ENCODE measurements at places on chromosomes 13 and 19. TPM values are rescaled to one million over a fixed set of nuclear protein-coding genes. Genes with fewer than 3 reads are reported as not detected.

The AP1M2 gene
- total RNA-seq, result not detected

The ZNF492 gene
- 3.6 TPM for total RNA-seq

GRCh38 chr19:41917676-41918075, 10.6 kb downstream of the ERFL start:
- peaks cover 20% of the 10 kb centered on the region for H3K4me1 ChIP-seq
- no peaks in the 10 kb centered on the region for H3K36me3 ChIP-seq
- DNase-seq, result no peak
- peaks cover 20% of the 10 kb centered on the region for H3K27me3 ChIP-seq

GRCh38 chr13:49840266-49840665, 47.8 kb upstream of the KPNA3 start:
- H3K4me3 ChIP-seq, result no peak overlapping the region
- no peaks in the 10 kb centered on the region for H3K36me3 ChIP-seq
- DNase-seq, result no peak
- no peak overlapping the region for H3K27ac ChIP-seq
- no peaks in the 10 kb centered on the region for H3K4me1 ChIP-seq

The JAK3 gene
- total RNA-seq, result 174 TPM

DNA sequence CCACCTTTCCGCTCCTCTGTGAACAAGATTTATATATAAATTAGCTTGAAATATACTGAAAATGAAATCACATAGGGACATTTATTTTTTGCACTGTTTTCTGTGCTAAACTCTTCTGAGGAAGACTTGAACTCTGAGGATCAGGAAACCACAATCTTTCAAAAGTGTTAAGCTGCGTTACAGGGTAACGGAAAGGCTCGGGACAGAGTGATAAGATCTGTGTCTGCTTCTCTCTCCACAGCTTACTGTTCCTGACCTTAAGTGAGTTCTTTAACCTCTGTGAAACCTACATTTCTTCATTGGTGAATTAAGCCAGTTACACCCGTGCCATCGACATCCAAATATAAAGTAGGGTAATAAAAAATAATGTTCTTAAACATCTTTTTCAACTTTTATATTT, 38.9 kb downstream of the DACH1 start:
- H3K36me3 ChIP-seq, result no peaks in the 10 kb centered on the region
- peaks cover 21% of the 10 kb centered on the region for H3K4me1 ChIP-seq
- no peaks in the 10 kb centered on the region for H3K27me3 ChIP-seq
- no peak overlapping the region for H3K27ac ChIP-seq
- no peak overlapping the region for H3K4me3 ChIP-seq

- peaks cover 41% of the 10 kb centered on the region for H3K27me3 ChIP-seq
- H3K27ac ChIP-seq, result no peak overlapping the region
- no peaks in the 10 kb centered on the region for H3K4me1 ChIP-seq
- H3K4me3 ChIP-seq, result no peak overlapping the region
These were observed 19.3 kb downstream of the COL4A2 start for GRCh38 chr13:110326263-110326904.

The ZNF793 gene
- total RNA-seq, result 4.7 TPM

GRCh38 chr19:29810504-29810871, 1.3 kb upstream of the CCNE1 start:
- peaks cover 15% of the 10 kb centered on the region for H3K4me1 ChIP-seq
- peaks cover 22% of the 10 kb centered on the region for H3K36me3 ChIP-seq
- peak; percentile 24 for DNase-seq

DNA sequence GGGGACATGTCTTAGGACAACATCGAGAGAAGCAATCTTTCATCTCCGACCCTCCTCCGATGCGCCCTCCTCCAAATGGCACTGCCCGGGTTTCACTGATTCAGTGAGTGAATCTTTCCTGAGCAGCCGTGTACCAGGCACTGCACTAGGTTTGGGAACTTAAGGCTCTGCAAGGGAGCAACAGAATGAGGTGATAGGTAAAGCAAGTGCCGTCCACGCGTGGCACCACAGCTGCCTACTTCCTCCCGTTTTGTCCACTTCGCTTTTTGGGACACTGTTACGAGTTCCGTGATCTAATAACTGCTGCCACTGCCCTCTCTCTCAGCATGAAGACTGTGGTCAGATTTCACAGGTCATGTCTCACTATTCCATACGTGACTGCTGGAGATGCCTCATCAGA, 131.0 kb downstream of the TEX29 start:
- H3K4me3 ChIP-seq, result no peak overlapping the region
- DNase-seq, result no peak
- H3K27ac ChIP-seq, result no peak overlapping the region
- H3K27me3 ChIP-seq, result peaks cover 12% of the 10 kb centered on the region
- H3K4me1 ChIP-seq, result peaks cover 3% of the 10 kb centered on the region
- H3K36me3 ChIP-seq, result peaks cover 4% of the 10 kb centered on the region

- no peaks in the 10 kb centered on the region for H3K27me3 ChIP-seq
- no peak overlapping the region for H3K4me3 ChIP-seq
- H3K36me3 ChIP-seq, result no peaks in the 10 kb centered on the region
- H3K27ac ChIP-seq, result no peak overlapping the region
- no peaks in the 10 kb centered on the region for H3K4me1 ChIP-seq
These were observed 437.2 kb downstream of the LIG4 start for GRCh38 chr13:107778094-107778493.

DNA sequence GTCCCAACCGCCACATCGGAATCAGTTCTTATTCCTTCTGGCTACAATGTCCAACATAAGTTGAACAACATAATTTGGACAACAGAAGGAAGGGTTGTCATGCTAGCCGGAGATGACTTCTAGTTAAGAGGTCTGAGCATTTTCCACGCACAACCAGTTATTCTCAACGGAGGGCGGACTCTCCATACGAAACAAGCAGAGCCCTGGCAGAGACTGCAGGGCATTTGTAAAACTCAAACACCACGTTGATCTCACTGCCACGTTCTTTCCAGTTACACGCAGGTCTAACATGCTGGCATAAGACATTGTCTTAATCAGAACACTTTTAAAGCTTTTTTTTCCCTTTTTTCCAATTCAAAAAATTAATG, 38.3 kb upstream of the DCUN1D2 start:
- no peaks in the 10 kb centered on the region for H3K4me1 ChIP-seq
- no peaks in the 10 kb centered on the region for H3K27me3 ChIP-seq
- no peak for DNase-seq
- H3K27ac ChIP-seq, result no peak overlapping the region
- H3K4me3 ChIP-seq, result no peak overlapping the region

GRCh38 chr13:112532837-112533745, 54.9 kb downstream of the TUBGCP3 start:
- H3K4me3 ChIP-seq, result no peak overlapping the region
- H3K27ac ChIP-seq, result no peak overlapping the region
- DNase-seq, result no peak
- H3K27me3 ChIP-seq, result no peaks in the 10 kb centered on the region
- H3K36me3 ChIP-seq, result peaks cover 7% of the 10 kb centered on the region

The IFNL1 gene
- total RNA-seq, result 0.51 TPM

The WDR88 gene
- 0.21 TPM for total RNA-seq

The MTIF3 gene
- 43.0 TPM for total RNA-seq

DNA sequence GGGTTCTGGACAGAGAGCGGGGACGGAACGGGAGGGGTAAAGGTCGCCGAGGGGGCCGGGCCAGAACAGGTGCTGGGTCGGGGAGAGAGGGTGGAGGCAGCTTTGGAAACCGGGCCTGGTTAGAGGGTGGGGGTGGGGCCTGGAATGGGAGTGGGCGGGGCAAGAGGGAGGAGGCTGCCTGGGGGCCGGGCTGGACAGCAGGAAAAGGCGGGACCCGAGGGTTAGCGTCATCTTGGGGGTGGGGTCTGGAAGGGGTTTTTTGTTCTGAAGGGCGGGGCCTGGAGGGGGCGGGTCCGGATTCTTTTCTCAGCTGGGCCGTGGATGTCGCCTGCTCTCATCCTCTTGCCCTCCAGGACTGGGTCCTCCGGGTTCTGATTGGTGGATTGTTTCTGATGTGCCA, 4.3 kb upstream of the ZNF813 start:
- H3K4me1 ChIP-seq, result peaks cover 5% of the 10 kb centered on the region
- peak; percentile 55 for DNase-seq
- peaks cover 27% of the 10 kb centered on the region for H3K36me3 ChIP-seq
- H3K27ac ChIP-seq, result no peak overlapping the region
- no peak overlapping the region for H3K4me3 ChIP-seq

The ZNF419 gene
- total RNA-seq, result 6.3 TPM

DNA sequence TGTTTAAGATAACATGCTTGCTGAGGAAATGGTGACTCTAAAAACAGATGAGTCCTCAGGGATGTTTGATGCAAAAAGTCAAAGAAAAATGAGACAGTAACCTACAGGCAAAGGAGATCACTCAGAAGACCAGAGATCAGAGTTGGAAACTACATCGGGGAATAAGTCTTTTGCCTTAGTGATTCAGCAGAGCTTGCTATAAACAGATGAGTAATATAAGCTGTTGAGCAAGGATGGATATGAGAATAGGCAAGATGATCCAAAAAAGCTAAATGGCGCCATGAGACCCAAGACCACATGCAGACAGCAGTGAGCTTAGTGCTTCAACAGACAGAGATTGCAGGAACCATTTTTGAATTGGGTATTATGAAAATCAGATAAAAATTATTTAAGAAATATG, 168.6 kb downstream of the POSTN start:
- H3K27me3 ChIP-seq, result no peaks in the 10 kb centered on the region
- DNase-seq, result no peak
- H3K36me3 ChIP-seq, result no peaks in the 10 kb centered on the region
- H3K27ac ChIP-seq, result no peak overlapping the region

GRCh38 chr19:19459707-19460251, 54.3 kb downstream of the GATAD2A start:
- H3K27me3 ChIP-seq, result no peaks in the 10 kb centered on the region
- peak; percentile 85 for DNase-seq
- H3K27ac ChIP-seq, result peak overlapping the region; percentile 99
- H3K4me1 ChIP-seq, result peaks cover 84% of the 10 kb centered on the region

The SIGLEC5 gene
- total RNA-seq, result not detected

DNA sequence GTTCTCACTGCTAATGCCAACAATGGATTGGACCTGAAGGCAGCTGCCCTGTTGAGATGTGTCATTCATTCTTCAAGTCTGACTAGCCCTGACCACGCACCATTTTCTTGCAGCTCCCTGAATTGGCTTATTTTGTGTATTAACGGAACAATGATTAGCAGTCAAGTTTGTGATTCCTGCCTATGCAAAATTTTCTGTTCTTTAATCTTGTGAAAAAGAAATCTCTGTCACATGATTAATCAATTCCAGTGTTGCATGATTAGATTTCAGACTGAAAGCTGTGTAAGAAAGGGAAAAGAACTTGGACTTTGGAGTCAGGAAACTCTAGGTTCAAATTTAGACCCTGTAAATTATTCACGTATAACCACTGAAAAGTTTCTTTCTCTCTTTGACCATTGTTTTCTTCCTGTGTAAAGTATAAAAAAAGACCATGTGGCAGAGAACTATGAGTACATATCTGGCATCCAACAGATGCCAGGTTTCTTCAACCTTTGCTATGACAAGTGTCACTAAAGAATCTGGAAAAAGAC, 64.5 kb upstream of the SLC10A2 start:
- no peaks in the 10 kb centered on the region for H3K36me3 ChIP-seq
- H3K27ac ChIP-seq, result no peak overlapping the region

GRCh38 chr13:42883142-42883541, 101.8 kb downstream of the FAM216B start:
- peaks cover 11% of the 10 kb centered on the region for H3K36me3 ChIP-seq
- DNase-seq, result no peak
- H3K4me1 ChIP-seq, result peaks cover 3% of the 10 kb centered on the region

DNA sequence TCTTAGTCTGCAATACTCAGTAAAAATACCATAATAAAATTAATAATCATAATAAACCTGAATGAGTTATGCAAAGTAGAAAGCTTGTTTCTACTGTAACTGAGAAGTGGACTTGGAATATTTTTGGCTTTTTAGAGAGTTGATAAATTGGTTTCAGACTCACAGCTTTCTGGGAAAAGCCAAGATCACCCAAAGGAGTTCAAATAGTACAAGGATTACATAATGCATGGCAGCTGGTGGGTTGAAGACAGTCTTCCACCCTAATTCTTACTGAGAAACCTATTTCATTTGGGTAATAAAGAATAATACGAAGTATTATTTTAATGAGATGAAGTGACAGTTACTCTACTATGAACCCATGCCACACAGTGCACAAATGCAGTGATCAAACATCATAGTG, 139.4 kb upstream of the KLF12 start:
- peaks cover 5% of the 10 kb centered on the region for H3K36me3 ChIP-seq
- peaks cover 5% of the 10 kb centered on the region for H3K4me1 ChIP-seq
- H3K27me3 ChIP-seq, result no peaks in the 10 kb centered on the region
- no peak overlapping the region for H3K27ac ChIP-seq

The ARID3A gene
- total RNA-seq, result 36.0 TPM

The PLK5 gene
- not detected for total RNA-seq

DNA sequence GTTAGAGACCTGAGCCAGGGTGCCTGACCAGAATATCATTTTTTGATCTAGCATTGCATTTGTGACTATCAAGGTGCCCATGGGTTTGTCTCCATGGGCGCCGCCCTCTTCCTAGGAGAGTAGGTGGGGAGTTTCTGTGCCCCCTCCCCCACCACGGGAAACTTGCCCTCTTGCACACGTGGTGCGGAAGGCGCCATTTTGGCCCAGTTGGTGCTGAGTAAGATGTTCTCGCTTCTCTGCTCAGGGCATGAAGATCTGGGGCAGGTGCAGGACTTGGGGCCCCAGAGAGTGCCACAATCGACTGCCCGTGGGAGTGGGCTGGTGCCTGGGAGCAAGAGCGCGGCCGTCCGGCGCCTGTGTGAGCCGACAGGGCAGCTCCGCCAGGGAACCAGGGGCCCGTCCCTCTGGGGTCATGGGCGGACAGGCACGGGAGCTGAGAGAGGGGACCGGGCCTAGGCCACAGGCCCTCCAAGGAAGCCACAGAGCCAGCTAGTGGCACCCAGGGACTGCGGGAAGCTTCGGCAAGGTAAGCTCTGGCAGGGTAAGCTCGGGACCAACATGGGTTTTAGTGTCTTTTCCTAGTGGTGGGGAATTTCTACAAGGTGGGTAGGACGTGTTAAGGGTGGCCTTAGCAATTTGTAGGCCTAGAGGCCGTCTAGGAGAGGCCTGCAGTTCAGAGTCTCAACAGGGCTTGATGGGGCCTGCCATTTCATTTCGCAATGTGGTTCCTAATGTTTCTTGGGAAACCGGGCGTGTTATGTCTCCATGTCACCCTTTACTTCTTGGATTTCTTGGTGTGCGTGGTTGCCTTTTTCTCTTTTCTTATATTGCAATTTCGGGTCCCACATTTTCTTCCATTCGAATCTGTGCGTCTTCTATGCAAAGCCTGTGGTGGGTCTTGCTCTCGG, 14.5 kb downstream of the SACS start:
- no peaks in the 10 kb centered on the region for H3K4me1 ChIP-seq
- H3K27ac ChIP-seq, result no peak overlapping the region
- no peaks in the 10 kb centered on the region for H3K27me3 ChIP-seq
- DNase-seq, result no peak
- H3K4me3 ChIP-seq, result no peak overlapping the region

The HSPB6 gene
- 0.53 TPM for total RNA-seq

The SNRPA gene
- 465 TPM for total RNA-seq

GRCh38 chr19:49549045-49549444, 21.2 kb downstream of the RCN3 start:
- DNase-seq, result no peak
- no peaks in the 10 kb centered on the region for H3K27me3 ChIP-seq
- H3K27ac ChIP-seq, result peak overlapping the region; percentile 76
- H3K4me3 ChIP-seq, result peak overlapping the region; percentile 4
- H3K36me3 ChIP-seq, result peaks cover 12% of the 10 kb centered on the region

All from activated CD4-positive, alpha-beta T cell treated with anti-CD3 and anti-CD28 coated beads for 36 hours (primary cell).